Stimulated activated CD4-positive, alpha-beta T cell treated with anti-CD3 and anti-CD28 coated beads, TNF-alpha, amount 100 ng/mL, for 1 hour (primary cell): ENCODE measurements at places on chromosomes 11 and 22.

GRCh38 chr11:39741066-39741465 is 1718.4 kb downstream of the LRRC4C start:
- no peak for DNase-seq

- no peak for DNase-seq
Observed at GRCh38 chr11:4495487-4495886, 13.0 kb downstream of the OR52K1 start.

- DNase-seq = no peak
Observed at GRCh38 chr11:2470495-2470894, 25.7 kb downstream of the KCNQ1 start.

DNA sequence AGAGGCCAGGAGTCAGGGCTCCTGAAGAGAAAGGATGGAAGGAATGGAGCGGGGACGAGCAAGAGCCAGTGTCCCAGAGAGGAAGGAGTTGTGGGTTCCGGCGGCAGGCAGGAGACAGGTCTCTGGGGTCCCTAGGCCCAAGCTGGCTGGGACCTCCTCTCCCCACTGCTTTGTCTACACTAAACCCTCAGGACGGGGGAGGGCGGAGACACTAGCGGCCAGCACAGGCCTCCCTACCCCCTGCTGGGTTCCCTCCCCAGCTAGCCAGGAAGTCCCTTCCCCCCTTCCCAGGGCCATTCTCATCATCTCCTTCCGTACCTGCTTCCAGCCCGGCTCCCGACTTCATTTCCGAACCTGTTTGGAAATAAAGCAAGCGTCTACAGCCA is 79.5 kb downstream of the ST3GAL4 start:
- DNase-seq = no peak

GRCh38 chr11:109972181-109972715 is 120.9 kb upstream of the ZC3H12C start:
- DNase-seq = no peak

- DNase-seq = no peak
Observed at GRCh38 chr11:111949519-111950426, 12.6 kb downstream of the DIXDC1 start.

DNA sequence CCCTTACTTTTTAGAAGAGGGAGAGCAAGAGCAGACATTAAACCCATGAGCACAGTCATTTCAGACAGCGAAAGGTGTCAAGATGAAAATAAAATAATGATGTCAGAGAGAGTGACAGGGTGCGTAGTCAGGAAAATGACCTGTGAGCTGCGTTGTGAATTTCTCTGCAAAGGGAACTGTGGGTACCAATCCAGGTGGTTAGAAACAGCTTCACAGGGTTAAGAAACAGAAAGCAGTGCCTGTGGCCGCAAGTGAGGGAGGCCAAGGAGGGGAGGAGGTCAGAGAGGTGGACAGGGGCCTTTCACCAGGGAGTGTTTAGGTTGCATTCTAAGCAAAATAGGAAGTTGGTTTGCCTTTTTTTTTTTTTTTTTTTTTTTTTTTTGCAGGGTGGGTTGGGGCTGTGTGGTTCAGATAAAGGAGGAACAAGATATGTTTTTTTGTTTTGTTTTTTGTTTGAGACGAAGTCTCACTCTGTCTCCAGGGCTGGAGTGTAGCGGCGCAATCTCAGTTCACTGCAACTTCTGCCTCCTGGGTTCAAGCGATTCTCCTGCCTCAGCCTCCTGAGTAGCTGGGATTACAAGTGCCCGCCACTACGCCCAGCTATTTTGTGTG is 7.9 kb downstream of the TIGD3 start:
- no peak for DNase-seq

- DNase-seq = no peak
Observed at GRCh38 chr11:77784572-77784971, 36.0 kb downstream of the RSF1 start.

DNA sequence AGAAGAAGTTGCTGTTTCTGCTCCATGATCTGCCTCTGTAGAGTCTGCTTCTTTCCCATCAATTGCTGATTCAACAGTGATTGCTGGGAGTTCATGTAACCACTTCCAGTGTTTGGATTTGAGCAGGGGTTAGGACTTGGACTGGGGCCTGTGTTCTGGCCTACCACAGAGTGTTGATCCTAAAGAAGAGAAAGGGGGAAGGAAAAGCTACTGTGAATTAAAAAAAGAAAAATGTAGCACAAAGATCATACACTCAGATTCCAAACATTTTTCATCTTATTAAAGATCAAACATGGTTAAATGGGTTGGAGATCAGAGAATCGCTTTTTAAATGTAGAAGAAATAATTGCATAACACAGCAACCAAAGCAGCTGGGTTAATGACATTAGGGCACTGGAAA is 67.6 kb upstream of the MTMR2 start:
- no peak for DNase-seq

- no peak for DNase-seq
Observed at GRCh38 chr11:123265951-123266350, 70.9 kb upstream of the CLMP start.

DNA sequence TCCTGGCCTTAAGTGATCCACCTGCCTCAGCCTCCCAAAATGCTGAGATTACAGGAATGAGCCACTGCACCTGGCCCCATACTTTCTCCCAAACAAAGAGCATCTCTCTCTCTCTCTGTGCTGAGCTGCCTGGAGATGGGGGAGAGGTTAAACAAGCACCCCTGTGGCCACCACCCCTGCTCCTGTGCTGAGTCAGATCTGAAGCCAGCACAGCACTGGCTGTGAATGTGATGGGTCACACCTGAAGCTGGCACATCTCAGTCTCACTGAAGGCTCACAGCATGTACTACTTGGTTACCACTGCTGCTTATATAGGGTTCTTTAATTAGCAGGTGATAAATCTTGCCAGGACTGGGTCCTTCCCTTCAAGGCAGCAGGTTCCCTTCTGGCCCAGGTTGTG is 10.8 kb upstream of the WEE1 start:
- DNase-seq = no peak

DNA sequence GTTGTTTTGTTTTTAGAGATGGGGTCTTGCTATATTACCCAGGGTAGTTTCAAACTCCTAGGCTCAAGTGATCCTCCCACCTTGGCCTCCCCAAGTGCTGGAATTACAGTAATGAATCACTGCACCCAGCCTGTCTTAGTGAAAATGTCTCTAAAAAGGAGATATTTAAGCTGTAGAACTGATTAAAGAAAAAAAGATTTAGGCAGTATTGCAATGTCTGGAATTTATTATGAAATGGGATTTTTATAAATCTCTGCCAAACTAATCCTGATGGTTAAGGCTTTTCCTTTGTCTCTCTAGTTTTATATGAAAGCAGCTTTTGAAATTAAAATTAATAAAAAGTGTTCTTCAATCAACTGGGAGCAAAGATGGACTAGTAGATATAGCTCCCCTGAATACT is 2.1 kb downstream of the PLAAT3 start:
- no peak for DNase-seq

- no peak for DNase-seq
Observed at GRCh38 chr11:15157181-15157580, 42.5 kb downstream of the INSC start.

DNA sequence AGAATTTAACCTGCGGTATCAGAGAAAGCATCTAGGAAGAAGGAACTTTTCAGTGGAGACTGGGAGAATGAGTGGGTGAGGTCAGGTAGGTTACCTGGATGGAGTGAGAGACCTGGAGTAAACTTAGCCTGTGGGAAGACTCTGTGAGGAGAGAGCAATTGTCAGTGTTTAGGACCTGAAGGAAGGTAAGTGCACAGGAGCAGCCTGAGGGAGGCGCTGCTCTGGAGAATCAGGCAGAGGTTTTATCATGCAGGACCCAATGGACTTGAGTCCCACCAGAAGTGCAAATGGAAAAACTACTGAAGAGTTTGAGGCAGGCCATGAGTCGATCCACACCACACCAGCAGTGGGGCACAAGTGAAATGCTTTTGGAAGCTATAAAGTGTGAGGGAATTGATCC is 10.6 kb upstream of the IFTAP start:
- DNase-seq = no peak

DNA sequence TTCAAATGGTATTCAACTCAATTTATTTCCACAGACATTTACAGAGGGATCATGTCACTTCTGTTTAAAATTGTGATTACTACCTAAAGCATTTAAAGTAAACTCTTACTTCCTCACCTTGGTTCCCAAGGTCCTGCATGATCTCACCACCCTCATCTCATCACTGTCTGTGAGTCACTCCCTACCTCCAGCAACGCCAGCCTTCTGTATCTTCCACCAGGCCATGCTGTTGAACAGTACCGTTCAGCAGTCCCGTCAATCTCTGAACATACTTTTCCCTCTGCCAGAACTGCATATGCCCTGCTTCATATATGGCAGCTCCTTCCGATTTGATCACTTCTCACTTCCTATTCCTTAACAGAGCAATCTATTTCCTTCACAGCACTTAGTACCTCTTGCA is 2.0 kb downstream of the FBXO3 start:
- DNase-seq = no peak

DNA sequence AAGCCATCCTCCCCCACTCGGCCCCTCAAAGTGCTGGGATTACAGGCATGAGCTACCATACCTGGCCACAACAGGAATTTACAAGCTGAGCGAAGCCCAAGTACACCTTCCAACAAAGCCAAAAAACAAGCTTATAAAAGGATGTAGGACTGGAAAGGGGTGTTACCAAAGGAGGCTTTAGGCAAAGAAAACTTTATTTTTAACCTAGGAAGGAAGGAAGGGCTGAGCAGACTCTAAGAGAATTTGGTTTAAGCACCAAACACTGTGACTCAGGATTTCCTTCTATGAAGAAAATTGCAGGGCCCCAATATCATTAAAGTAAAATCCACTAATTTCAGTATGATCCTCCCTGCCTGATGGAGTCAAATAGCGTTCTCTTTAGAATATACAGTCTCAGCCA is 12.1 kb downstream of the DENND5A start:
- no peak for DNase-seq

DNA sequence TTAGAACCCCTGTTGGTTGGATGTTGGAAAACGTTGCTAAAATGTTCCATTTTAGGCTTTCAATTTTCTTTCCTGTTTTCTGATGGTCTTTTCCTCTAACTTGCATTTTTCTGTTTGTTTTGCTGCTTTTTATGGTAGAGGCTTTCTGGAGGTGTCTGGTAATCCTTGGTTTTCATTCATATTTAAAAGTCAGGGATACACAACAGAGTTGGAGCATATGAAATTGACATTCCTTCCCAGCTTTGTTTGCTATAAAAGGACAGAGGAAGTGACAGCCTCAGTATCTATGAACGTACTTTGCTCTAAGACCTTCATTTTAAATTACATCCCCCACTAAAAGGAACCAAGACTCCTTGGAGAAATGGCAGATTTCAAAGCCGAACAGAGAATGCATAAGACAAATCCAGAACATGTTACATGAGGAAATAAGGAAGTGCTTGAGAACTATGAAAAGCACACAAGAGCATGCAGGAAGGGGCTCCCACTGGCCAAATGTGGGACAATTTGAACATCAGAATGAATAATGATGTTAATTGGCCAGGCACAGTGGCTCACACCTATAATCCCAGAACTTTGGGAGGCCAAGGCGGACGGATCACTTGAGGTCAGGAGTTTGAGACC is 56.7 kb downstream of the PPP6R3 start:
- no peak for DNase-seq

DNA sequence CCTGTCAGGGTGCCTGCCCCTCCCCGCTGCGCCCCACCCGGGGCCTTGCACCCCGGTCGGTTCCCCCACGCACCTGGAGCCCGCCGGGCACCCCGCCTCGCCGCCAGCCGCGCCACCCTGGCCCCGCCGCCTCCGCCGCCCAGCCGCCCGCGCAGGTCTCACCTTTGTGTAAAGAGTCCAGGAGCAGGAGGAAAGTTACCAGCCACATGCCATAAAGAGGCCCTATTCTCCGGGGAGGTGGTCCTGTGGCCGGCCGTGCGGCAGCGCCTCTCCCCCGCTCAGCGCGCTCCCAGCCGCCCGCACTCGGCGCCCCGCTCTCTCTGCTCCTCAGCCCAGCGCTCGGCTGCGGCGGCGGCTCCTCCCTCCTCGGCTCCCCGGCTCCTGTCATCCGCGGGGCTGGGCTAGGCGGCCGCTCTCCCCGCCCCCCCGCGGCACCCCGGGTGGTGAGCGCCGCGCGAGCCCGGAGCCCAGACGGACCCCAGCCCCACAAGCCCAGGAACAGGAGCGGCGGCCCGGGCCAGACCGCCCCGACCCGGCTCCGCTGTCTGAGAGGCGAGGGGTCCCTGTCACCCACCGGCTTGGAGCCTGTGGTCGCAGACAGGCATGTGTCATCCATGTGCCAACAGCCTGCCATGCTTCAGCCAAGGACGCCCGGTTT is at the start of gene DSCAML1:
TSS of gene DSCAML1 (minus strand) at position 345 of the 658 bp plus-strand sequence. CDS start at position 208, 137 bp downstream.
- no peak for DNase-seq

DNA sequence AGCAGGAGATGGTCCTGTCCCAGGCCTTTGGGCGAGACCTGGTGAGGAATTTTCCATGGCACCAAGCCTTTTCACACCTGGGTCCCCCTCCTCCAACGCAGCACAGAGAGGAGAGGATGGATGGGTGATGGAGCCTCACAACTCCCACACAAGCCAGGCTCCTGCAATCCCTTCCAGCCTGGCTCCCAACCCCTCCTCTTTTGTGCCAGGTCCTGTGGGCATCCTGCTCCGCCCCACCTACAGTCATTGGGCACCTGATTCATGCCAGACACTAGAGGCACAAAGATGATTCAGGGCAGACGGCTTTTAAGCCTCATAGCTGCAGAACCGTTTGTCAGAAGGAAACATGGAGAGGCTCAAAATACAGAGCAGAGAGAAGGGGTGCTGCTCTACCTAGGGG is 16.1 kb upstream of the MYRF start:
- DNase-seq = no peak

DNA sequence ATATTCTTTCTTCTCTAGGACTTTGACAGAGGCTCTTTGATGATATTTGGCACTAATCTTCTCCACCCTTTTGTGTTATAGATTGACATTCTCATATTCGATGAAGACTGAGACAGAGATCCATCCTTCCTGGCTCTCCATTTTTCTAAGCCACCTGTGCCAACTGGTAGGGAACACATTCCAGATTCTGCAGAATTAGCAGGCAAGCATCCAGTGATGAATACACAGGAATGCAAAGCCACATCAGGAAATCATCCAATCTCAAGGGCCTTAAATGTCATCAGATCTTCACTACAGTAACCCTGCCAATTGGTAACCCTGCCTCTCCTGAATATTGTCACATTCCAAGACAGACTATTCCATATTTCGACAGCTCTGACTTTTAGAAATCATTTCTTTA is 718.4 kb upstream of the API5 start:
- no peak for DNase-seq

DNA sequence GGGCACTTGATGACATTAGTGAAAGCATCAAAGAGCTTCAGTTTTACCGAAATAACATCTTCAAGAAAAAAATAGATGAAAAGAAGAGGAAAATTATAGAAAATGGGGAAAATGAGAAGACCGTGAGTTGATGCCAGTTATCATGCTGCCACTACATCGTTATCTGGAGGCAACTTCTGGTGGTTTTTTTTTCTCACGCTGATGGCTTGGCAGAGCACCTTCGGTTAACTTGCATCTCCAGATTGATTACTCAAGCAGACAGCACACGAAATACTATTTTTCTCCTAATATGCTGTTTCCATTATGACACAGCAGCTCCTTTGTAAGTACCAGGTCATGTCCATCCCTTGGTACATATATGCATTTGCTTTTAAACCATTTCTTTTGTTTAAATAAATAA is 10.6 kb downstream of the REXO2 start:
- DNase-seq = no peak

GRCh38 chr11:65185869-65186341 is 4.2 kb downstream of the CAPN1 start:
- no peak for DNase-seq

- no peak for DNase-seq
Observed at GRCh38 chr11:111336582-111337256, 38.4 kb downstream of the POU2AF3 start.
